Right ventricle myocardium inferior (tissue), 1 donor: ENCODE measurements at places on chromosomes 7 and 10.

- DNase-seq, result no peak
Observed at GRCh38 chr7:112791465-112792168, 1.4 kb upstream of the TMEM168 start.

DNA sequence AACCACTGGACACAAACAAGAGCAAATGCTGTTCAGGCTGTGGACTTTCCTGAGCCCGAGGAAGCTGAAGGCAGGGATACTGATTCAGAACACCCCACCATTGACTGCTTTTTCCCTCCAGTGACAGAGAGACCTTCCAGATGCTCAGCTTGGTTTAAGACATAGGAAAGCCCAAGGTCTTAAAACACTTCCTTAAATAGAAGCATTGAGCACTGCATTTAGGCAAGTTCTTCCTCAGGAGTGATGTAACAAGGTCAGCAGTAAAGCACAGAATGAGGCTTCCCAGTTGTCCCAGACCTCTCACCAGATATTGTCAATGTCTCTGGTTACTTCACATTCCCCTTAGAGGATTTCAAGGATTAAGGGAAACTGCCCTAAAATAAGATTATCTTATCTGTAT, 19.6 kb upstream of the CDCA7L start:
- DNase-seq, result no peak

- DNase-seq, result no peak
Observed at GRCh38 chr7:19397911-19398310, 252.7 kb upstream of the FERD3L start.

GRCh38 chr10:17239345-17240085, 11.5 kb downstream of the VIM start:
- DNase-seq, result no peak

GRCh38 chr7:20417675-20418382, 87.1 kb downstream of the ITGB8 start:
- no peak for DNase-seq

DNA sequence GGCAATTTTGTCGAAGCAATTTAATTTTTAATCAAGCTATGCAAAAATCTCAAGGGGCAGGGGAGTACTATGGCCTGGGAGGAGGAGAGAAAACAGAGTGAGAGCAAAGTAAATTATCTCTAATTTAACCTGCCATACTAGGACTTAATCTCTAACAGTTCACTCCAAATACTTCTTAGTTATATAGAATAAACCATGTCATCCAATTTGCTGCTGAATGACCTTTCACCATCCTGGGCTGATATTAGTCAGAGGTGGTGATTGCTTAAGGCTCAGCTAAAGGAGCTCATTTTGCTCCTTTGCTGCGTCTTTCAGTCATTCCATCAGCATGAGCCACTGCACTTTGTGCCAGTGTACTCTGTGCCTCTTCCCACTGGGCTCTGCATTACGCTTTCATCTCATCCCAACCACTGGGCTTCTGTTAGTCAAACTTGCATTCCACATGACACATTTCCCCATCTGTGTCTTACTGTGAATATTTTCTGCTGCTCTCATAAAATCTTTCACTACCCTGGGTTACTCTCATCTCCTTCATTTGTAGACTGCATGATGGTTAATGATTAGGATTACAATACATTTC, 84.3 kb downstream of the CD36 start:
- no peak for DNase-seq

- DNase-seq, result peak; percentile 94
Observed at GRCh38 chr10:104120903-104121484, 977 bp upstream of the SFR1 start.

- DNase-seq, result no peak
Observed at GRCh38 chr7:46756996-46757395, 824.9 kb downstream of the TNS3 start.

DNA sequence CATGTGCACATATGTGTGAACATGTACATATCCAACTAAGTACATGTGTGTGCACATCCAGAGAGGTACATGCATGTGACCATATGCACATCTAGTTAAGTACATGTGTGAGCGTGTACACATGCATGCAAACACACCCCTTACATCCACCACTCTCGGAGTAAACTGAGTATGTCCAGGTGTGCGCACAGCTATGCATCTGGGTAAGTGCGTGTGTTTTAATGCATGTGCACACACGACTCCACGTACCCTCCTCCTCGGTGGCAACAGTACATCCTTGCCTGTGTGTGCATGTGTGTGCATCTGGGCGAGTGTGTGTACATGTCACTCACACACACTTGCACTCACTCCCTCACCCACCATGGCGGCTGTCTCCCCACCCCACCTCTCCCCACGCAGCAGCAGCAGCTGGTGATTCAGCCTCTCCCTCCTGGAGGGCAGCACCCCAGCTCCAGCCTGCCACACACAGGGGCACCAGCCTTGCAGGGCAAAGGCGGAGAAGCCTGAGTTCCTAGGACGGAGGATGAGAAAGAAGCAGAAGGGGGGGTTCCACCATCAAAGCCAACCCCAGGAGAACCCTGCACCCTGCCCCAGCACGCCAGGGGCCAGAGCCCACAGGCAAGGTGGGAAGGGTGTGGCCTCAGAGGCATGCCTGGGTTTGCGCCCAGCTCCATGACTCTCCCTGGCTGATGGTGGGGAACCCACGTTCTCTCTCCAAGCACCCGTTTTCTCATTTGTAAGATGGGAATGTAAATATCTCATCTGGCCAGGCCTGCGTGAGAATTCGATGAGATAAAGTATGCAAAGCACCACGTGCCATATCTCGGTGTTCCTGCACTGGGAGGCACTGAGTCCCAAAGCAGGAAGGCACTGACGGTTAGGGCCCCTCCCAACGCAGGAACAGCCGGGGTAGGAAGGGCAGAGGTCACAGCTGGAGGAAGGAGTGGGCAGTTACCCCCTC, 27.7 kb upstream of the DNAAF5 start:
- no peak for DNase-seq

GRCh38 chr10:68870545-68871104, 30.5 kb upstream of the DDX50 start:
- no peak for DNase-seq

DNA sequence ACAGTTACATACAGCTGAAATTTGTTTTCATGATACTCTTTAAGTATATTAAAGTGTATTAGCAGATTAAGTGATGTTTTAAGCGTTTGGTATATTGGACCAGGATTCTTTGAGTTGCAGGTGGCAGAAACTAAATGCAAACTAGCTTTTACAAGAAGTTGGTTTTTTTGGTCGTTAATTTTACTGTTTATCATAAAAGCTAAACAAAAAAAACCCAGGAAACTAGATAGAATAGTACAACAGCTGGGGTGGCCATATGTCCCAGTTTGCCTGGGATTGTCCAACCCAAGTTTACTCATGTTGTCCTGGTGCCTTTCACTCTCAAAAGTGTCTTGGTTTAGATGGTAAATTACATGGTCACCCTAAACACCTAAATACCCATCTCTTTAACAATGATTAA, 108.7 kb downstream of the PHTF2 start:
- no peak for DNase-seq

- DNase-seq, result no peak
Observed at GRCh38 chr10:31584098-31584631, 265.1 kb downstream of the ZEB1 start.

GRCh38 chr7:94529516-94529915, 19.9 kb downstream of the CASD1 start:
- no peak for DNase-seq

- no peak for DNase-seq
Observed at GRCh38 chr7:128100949-128101713, 69.9 kb upstream of the LRRC4 start.

DNA sequence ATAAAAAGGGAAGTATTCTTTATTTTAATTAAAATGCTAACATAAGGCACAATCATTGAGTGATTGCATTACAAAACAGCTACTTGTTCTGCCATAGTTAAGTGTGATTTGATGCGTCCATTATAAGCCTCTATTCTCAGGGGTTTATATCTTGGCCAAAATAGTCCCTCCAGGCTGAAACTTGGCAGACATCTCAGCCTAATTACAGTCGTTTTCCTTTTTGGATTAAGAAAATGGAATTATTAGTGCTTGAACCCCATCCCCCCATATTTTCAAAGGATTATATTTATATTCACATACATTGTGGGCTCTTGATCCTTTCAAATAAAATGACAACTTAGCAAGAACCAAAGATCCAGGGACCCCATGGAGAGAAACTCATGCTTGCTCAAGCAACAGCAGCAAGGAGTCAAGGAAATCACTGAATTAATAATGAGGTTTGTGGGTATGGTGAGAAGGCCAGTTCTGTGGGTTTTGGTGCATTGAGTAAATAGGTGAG, 66.7 kb upstream of the NEUROD6 start:
- DNase-seq, result no peak

- DNase-seq, result no peak
Observed at GRCh38 chr7:87330942-87331341, 14.5 kb upstream of the CROT start.

DNA sequence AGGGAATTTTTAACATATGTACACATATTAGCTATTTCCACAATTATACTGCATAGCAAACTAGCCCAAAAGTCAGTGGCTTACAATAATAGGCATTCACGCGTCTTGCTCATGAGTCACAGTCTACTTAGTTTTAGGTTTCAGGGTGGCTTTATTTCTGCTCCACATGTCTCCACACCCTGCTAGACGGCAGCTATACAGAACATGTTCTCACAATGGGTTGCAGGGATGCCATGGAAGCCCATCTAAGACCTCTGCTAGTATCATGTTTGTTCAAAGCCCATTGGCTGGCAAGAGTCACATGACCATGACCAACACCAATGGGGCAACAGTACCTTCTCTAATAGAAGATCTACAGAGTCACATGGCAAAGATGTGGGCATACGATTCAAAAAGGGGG, 96.3 kb upstream of the NEBL start:
- DNase-seq, result no peak

- DNase-seq, result peak; percentile 91
Observed at GRCh38 chr10:30392564-30392990, 41.4 kb upstream of the MAP3K8 start.

GRCh38 chr7:44224974-44225565, 24.3 kb downstream of the YKT6 start:
- peak; percentile 52 for DNase-seq

DNA sequence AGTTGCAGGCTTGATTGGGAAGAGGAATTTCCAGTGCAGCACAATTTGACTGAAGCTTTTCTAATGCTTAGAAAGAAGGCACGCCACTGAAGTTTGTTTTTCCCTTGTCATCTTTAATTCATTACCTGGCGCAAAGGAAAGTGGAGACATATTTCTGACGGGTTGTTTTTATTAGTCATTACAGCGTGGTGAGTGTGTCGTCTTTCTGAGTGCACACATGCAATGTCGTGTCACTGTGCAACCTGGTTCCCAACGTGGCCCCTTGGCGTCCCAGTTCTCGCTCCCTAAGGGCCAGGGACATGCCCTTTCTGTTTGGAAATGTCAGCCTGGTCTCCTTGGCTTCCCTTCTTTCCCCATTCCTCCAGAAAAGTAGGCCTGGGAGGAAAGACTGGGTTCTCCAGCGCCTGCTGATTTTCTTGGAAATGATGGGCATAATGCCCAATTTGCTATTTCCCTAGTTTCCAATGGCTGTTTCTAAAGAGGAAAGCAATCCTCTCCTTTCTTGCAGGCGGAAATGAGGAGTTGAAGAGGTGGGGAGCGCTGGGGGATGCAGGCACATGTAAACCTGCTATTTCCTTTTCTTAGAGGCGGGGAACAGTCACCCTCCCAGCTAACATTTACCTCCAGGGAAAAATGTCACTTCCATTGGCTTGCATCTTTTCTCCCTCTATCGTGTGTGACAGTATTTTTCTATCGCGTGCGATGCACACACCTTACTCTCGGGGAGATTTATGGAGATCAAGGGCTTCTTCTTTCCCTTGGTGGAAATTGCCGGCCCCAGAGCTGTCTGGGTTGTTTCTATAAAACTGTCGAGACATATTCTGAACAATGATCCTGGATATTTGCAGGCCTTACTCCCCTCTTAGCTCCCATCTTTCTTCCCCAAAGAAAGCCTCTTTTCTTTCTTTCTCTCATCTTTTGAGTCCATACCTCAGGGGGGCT, 249.8 kb downstream of the ARHGAP12 start:
- no peak for DNase-seq

DNA sequence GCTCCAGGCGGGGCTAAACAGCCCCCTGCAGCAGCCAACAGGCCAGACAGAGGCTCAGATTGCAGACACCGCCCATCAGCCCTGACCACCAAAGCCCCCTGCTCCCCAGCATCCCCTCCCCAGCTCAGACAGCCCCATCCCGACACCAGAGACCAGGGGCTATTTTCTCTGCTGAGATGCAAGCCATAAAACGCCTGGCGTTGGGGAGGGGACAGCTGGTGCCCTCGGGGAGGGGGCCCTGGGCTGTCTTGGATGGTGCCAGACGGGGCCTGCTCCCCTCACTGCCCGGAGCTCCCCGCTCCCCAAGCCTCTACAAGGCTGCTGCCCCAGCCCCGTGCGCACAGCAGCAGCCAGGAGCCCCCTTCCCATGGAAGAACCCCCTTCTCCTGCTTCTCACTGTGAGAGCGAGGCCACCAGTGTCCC, 31.8 kb downstream of the GET4 start:
- DNase-seq, result no peak

DNA sequence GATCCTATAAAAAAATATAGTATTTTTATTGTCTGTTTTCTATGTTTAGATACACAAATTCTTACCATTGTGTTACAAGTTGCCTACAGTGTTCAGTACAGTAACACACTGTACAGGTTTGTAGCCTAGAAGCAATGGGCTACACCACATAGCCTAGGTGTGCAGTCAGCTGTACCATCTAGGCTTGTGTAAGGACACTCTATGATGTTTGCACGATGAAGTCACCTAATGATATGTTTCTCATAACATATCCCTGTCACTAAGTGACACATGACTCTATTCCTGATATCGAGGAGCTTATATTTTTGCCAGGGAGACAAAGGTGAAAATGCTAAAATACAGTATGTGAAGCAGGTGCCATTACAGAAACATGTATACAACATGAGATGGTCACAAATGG, 18.6 kb downstream of the ZNF25 start:
- DNase-seq, result no peak

GRCh38 chr7:114302858-114303257, 111.8 kb upstream of the FOXP2 start:
- DNase-seq, result no peak

GRCh38 chr10:54800741-54801421, at the start of gene PCDH15:
Gene PCDH15, minus strand, starts transcription at chr10:54801231. Its CDS starts 136,969 bp downstream, at chr10:54664262.
- DNase-seq, result no peak

GRCh38 chr7:48183965-48184364, 12.7 kb downstream of the ABCA13 start:
- no peak for DNase-seq

GRCh38 chr7:69398986-69399385, 199.3 kb upstream of the AUTS2 start:
- no peak for DNase-seq

GRCh38 chr7:18496341-18496700, 772 bp downstream of the HDAC9 start:
- DNase-seq, result no peak
